ENCODE measurements at places on chromosomes 6 and 20.

GRCh38 chr6:98653179-98653578 is 181.2 kb upstream of the POU3F2 start:
- DNase-seq = no peak

- no peak for DNase-seq
These were observed 1.8 kb upstream of the CARMIL1 start for GRCh38 chr6:25277386-25277785.

GRCh38 chr6:107098436-107099307 is 16.6 kb downstream of the BEND3 start:
- no peak for DNase-seq

GRCh38 chr20:47817573-47817972 is 32.3 kb upstream of the SULF2 start:
- DNase-seq = no peak

DNA sequence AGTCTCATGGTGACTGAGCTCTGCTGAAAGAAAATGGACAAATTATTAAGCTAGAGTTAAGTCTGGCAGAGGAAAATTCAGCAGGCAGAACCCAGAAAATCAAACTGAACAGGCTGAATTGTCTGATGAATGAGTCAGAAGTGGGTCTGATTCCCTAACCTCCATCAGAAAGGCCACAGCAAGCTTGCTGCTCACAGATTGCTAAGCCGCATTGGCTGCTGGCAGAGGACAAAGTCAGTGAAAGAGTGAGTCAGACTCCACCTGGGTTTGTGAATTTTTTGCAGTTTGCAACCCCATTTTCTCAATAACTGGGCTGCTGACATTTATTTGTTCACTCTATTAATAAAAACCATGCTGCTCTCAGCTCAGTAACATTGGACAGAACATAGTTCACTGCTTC is 191.3 kb downstream of the EPM2A start:
- DNase-seq = peak; percentile 9

- no peak for DNase-seq
These were observed 20.1 kb downstream of the B4GALT5 start for GRCh38 chr20:49693435-49694171.

- DNase-seq = no peak
These were observed 192.2 kb upstream of the FAM83B start for GRCh38 chr6:54654381-54654780.

GRCh38 chr6:38867726-38868125 is 152.6 kb downstream of the DNAH8 start:
- no peak for DNase-seq

DNA sequence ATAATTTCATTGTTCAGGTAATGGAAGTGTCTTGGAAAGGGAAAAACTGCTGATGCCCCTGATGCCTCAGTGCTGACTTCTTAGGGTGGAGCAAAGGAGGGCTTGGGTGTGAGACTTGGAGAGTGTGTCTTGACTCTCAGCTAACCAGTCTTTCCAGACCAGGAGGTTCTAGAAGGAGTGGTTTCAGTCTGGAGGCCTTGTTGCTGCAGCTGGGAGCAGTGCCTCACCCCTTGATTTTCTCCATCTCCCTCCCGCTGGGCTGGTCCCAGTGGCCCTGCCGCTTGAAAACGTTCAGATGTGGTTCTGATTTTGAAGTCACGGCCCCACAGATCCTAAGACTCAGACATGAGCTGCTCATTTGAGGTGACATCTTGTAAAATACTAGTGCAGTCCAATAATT is 5.4 kb downstream of the DSP start:
- DNase-seq = no peak

DNA sequence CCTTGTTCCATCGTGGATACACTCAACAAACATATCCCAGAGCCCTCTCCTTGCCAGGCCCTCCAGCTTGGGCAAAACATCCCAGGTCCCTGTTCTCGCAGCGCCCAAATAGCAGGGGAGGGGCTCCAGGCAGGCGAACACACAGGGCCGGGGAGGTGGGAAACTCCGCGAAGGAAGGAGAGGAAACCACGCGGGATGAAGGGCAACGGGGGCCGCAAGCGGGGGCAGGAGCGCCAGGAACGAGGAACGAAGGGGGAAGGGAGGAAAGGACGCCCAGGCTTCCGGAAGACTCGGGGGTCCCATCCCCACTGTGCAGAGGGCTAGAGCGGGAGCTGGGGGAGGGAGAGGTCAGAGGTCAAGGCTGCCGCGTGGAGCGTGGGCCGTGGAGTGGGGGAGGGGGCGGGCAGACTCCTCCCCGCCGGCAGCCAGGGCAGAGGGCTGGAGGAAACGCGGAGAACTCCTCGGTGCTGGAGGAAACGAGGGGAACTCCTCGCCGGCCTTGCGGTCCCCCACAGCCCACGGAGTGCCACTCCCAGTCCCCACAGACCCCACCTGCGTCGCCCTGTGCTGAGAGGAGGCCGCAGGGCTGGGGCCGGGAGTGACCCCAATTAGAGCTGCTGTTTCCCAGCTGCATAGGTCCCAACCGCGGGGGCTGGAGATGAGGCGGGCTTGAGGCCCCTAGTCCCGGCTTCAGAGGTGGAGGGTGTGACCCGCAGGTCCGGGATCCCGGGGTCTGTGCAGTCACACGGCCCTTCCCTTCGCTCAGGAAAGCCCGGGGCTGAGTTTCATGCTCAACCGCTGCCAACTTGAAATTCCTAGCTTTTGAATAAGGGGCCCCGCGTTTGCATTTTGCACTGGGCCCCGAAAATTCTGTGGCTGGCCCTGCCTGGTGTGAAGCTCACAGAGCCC is 1.2 kb upstream of the RBM38 start:
- DNase-seq = no peak

DNA sequence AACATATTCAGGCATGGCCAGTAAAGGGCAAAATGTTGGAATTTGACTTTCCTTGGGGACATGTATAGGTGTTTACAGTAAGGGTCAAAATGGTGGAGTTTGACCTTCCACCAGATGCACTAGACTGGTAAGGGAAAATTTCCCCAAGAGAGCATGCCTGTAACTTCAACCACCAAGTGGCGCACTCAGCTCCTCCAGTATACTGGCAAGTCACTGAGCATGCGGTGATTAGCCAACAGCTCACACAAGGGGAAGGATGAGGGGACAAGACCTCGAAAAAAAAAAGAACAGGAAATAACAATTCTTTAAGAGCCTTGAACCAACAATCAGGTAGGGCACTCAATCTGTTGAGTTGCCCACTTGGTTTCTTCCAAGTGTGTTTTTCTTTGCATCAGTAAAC is 140.9 kb downstream of the EYS start:
- DNase-seq = no peak

DNA sequence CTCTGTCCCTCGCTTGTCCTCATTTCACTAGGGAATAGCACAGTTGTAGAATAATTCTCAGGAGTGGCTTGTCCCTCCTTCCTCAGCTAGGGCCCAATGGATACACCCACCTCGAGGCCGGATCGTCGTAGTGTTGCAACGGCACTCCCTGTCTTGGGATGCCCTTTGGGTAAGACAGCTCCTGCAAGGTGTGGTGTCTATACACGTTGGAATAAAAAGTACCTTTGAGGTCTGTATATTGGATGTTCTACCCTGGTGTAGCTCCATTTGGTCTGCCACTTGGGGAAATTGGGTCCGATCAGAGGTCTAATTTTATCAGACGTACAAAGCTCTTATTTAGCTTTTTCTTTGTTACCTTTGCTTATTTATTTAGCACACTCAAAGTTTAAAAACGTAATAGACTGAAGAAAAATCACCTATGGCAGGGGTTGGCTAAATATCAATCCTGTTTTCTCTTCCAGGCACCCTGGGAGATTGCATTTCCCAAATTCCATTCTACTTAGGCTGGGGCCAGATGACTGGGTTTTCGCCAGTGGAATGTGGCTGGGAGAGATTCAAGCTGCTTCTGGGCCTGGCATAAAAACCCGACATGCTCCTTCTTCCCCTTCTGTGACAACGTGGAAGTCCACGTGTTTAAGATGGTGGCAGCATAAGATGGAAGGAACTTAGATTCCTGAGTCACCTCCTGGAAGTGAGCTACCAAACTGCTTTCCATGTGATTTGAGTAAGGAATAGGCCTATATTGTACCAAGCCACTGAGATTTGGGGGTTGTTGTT is 82.3 kb upstream of the CD83 start:
- DNase-seq = peak; percentile 83
